Foreskin melanocyte (primary cell): ENCODE measurements at places on chromosomes 1 and 21.
A peak's percentile ranks its signal among the peaks of the same experiment; 100 is the strongest.

DNA sequence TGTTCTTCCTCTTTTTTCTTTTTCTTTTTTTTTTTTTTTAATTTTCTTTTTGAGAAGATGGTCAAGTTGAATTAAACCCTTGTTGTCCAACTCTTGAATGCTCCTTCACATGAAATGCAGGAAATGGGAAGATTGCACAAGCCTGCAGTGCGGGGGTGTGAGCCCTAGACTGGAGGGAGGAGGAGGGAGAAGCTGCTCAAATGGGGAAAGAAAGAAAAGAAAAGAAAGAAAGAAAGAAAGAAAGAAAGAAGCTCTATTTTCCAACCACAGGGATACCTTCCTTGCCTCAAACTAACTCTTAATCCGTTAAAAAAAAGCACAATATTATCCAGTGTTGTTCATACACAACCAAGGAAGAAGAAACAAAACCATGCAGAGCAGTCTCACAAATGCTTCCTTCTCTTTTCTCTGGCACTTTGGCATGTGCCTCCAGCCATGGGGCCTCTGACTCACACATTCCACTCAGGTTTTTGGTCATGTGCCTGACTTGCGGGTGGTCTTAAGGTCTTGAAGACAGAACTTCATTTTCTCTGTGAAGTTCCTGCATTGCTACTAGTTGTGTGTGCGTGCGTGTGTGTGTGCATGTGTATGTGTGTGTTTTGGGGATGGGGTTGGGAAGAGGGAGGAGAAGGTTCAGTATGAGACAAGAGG is 276.1 kb downstream of the RPS6KC1 start:
- DNase-seq = peak; percentile 100

DNA sequence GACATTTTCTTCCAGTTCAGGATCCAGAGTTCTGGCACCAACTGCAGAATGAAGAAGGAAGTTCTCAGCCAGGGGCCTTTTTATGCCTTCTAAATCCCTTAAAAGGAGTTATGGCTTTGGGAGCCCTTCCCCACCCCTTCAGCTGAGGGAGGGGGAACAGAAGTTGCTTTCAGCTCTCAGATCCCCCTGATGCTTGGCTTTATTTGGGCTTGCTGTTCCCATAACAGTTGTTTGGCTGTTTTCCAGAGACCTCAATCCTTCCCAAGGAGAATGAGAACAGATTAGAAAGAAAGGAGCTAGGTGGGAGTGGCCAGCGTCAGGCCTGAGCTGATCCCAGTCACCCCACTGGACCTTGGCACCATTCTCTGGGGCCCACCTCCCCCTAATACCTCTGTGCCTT is at the start of gene RPE65:
Gene RPE65 (minus strand): TSS at position 54 of the 400 bp plus-strand sequence. CDS start 49 bp downstream, at position 5.
- DNase-seq = peak; percentile 67

DNA sequence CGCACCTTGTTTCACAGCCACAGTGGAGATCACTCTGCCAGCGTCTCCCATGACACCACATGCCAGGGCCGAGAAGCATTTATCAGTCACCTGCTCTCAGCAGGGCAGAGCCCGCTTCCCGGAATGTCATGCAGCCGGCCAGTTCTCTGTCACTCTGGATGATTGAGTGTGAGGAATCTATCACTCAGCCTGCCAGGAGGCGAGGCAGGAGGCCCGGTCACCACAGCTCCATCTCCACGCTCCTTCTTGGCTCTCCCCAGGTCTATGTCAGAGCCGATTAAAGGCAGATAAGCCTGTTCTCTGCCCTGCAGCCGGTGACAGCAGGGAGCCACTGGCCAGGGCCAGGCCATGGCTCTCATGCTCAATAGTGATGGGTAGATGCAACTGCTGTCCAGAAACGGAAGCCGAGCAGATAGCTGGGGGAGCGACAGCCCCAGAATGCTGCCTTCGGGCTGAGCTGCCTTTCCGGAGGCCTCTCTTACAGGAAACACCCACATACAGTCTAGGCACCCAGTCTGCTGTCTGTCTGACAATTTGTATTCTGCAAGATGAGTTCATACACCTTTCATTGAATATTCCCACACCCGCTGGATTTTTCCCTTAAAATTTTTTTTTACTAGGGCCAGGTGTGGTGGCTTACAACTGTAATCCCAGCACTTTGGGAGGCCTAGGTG is 64.1 kb downstream of the ACTL8 start:
- no peak for DNase-seq

DNA sequence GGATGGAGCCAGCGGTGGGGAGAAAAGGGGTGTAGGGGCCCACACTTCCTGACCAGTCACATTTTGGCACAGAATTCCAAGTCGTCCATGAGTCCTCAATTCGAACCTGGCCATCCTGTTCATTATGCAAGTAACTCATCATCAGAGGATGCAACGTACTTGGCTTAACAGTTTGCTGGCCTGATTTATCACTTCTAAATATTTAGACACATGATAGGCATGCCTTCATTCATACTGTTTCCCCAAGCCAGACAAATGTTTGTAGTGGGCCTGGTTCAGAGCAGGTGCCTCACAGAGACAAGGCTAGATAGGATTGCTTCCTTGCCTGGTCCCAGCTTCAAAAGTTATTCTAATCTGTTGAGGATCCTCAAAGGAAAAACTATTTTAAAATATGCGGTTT is 66.7 kb downstream of the WLS start:
- no peak for DNase-seq
